Skin of body (tissue), 3 donors: ENCODE measurements at places on chromosomes 6 and 20. TPM values are rescaled to one million over a fixed set of nuclear protein-coding genes. Genes with fewer than 3 reads are reported as not detected.

CAGE1 gene
- not detected for total RNA-seq

DNA sequence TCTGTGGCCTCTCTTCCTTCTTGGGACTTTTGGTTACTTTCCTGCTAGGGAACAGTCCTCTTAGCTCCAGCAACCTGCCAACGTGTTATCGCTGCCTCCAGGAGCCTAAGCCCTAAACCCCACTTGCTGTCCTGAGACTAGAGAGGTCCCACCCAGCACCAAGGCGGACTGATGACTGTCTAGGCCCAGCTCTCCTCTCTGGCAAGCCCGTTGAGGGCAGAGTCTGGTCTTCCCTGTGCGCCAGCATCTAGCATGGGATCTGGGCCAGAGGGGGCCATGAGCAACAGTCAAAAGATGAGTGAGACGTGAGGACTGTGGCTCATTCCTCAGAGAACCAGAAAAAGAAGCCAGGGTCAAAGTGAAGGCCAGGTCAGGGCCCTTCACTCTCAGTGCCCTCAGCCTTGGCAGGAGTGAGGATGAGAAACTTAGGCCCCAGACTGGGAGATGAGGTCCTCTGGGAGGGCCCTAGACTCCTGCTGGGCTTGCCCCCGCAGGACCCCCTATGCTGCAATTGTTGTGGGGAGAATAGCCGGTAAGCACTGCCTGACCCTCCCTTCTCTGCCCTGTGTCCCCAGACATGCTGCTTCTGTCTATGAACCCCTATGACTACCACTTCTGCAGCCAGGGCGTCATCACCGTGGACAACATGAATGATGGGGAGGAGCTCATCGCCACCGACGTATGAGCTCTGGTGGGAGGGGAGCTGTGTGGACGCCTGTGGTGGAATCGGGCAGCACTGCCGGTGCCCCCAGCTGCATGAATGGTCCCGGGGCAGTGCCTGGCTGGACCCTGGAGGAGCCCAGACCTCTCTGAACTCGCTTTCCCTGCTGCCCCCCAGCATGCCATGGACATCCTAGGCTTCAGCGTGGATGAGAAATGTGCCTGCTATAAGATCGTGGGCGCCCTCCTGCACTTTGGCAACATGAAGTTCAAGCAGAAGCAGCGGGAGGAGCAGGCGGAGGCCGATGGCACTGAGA, 30.9 kb downstream of the MYH7B start:
- no peak for DNase-seq

DNA sequence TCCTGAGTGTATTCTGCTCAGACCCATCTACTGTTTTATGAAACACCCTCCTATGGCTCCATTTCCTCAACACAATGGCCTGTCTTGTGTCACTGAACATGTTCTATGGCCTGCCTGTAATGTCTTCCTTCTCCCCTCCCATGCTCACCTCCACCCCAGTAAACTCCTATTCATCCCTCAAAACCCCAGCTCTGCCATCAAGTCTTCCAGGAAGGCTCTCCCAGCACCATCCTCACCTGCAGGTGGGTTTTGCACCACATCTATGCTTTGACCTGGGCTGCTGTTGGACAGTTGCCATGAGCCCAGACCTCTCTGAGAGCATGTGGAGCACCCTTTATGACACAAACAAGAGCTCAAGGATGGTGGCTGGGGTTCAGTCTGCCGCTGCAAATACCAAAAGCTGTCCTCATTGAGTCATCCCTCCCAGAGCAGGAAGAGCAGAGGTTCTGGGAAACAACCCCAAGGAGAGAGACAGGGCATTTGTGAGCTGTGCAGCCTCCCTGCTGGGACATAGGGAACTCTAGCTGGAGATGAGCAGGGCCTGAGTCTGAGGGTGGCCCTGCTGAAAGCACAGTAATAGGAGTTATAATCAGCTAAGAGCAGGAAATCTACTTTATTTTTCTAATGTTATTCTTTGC, 93.8 kb upstream of the CD93 start:
- DNase-seq = no peak

PCMTD2 gene
- total RNA-seq = 81.8 TPM

DNA sequence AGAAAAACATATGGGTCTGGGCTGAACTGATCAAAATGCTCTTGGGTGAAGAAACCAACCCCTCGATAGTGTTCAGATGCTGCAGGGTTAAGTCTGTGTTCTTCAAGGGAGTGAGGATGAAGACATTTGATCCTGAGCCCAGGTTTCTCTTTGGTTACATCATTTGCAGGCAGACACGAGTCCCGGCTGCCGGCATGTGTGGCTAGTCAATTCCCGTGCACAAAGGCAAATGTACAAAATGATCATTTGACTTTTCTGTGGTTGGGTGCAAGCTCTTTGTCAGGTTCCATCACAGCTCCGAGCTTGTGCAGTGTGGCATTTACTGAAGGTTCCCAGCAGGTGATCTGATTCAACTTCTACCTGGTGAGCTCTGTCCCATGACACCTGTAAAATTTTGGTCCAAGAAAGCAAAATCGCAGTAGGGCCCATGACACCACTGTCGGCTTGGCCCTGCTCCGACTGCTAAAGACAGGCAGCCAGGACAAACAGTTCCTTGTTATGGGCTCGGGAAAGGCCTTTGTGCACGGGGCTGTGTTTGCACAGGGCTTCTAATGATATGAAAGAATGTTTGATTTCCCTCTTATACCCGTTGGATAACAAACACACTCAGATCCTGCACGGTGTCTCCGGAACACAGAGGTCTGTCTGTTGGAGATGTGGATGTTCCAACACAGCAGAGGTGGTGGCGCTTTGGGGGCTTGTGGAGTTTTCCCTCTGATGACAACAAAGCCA, 46.9 kb downstream of the GJA10 start:
- no peak for DNase-seq

DNA sequence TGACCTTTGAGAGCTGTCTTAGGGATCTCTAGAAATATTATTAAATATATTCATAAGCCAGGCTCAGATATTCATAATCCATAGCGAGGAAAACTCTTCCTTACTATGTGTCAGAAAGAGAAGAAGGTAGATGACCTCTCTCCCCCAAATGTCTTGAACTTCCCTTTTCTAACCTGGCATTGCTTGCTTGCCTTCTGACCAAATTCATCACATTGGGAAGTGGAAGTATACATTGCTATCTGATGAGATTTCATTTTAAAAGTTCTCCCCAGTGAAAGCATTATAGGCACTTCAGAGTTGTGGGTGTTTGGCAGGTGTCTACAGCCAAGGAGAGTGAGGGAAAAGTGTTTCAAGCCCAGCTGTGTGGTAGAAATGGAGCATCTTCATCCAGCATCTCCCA, 197.3 kb downstream of the ZFAND3 start:
- no peak for DNase-seq

GRCh38 chr6:25417046-25417605, 138.0 kb downstream of the CARMIL1 start:
- DNase-seq = no peak

- no peak for DNase-seq
Observed at GRCh38 chr6:146292506-146292905, 251.1 kb upstream of the RAB32 start.
